ENCODE measurements at places on chromosomes 3 and 15.

DNA sequence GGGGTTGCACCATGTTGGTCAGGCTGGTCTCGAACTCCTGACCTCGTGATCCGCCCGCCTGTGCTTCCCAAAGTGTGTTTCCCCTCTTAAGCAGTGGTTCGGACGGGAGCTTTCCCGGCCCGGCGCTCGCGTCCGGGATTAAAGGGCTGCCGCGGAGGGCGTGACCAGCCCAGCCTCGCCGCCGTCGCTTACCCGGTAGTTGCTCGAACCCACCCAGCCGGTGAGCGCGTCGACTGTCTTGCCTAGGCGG is 513 bp downstream of the CLASP2 start:
- no peak for DNase-seq

DNA sequence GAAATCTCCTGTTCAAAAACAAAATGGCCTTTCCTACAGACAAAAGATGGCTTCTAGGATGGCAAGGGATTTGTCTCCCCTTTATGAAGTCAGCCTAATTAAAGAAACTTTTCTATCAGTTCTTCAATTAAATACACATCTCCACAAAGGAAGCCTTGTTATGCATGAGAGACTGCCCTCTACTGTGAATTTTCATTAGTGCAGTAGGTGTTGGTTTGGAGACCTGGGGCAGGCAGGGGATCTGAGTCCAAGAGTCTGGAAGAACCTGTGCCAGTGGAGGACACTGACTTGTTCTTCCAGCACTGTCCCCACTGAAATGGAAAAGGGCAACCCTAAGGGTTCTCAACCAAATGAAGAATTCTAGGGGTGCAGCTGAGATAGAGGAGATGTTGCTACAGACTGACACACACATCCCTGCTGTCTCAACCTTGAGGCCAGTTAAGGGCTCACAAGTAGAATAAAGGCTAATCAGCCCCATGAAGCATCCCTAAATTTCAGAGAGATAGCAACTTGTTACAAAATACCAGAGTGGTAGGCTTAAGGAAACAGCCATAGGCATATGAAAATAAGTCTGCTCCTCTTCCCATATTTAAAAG is 174.0 kb upstream of the PRICKLE2 start:
- DNase-seq, result no peak

GRCh38 chr15:36575266-36575665 is 4.2 kb upstream of the CDIN1 start:
- DNase-seq, result no peak

DNA sequence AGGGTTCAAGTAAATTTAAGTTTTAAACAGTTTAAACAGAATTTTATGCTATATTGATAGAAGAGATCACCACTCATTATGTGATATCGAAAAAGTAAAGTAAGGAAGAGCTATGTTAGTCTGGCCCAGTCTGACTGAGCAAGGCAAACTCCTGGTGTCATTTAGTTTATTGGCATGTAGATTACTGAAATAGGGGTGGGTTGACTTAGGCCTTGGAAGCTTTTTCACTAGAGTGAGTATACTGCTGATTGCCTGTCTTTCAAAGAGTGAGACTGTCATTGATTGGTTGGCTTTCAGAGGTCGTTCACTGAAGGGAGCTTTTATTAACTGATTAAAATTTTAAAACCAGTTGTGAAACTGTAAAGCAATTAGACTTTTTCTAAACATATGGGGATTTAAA is 294.5 kb downstream of the NAALADL2 start:
- no peak for DNase-seq

GRCh38 chr3:62368705-62369475 is 4.5 kb downstream of the FEZF2 start:
- no peak for DNase-seq

DNA sequence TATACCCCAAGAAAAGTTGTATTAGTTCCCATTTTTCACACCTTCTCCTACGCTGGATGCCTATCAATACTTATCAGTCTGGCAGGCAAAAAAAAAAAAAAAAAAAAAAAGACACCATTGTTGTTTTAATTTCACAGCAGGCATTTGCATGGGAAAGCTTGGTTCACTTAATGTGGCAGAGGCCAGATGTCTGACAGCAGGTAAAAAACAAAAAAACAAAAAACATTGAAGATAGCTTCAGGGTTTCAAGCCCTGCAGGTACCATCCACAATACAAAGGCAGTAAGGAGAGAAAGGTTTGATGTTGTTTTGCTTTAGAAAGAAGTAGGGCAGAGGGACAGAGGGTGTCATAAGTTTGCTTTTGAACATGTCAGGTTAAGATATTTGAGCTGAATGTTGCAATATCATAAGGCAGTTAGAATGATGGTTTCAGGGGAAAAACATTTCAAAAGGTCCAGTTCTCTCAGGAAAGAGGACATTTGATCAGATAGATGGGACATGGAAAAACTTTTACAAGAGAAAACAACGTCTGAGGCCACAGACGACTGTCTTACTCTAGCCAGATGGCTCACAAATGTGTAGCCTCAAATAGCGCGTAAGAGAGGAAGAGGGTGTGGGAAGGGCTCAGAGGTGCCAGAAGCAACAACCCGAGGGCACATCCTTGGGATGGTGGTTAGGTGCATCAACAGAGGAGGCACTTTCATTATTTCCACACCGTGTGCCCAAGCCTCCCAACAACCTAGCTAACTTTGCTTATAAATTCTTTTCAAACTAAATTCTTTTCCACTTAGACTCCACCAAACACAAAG is 25.7 kb downstream of the PCOLCE2 start:
- DNase-seq, result no peak

DNA sequence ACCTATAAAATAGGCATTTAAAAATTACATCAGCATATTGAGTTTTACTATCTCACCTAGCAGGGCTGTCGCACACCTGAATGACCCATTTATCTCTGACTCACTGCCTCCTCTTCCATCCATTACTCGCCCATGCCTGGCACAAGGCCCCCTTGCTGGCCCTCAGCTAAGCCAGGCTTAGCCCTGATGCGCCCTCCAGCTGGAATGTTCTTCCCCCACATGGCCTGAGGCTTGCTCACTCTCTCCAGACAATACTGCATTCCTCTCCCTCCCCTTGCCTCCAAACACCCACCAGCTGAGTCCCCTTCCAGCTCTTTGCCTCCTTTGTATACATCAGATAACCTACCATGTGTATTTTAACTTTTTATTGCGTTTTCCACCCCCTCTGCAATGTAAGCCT is 7.2 kb downstream of the SH3BP5 start:
- DNase-seq, result no peak

DNA sequence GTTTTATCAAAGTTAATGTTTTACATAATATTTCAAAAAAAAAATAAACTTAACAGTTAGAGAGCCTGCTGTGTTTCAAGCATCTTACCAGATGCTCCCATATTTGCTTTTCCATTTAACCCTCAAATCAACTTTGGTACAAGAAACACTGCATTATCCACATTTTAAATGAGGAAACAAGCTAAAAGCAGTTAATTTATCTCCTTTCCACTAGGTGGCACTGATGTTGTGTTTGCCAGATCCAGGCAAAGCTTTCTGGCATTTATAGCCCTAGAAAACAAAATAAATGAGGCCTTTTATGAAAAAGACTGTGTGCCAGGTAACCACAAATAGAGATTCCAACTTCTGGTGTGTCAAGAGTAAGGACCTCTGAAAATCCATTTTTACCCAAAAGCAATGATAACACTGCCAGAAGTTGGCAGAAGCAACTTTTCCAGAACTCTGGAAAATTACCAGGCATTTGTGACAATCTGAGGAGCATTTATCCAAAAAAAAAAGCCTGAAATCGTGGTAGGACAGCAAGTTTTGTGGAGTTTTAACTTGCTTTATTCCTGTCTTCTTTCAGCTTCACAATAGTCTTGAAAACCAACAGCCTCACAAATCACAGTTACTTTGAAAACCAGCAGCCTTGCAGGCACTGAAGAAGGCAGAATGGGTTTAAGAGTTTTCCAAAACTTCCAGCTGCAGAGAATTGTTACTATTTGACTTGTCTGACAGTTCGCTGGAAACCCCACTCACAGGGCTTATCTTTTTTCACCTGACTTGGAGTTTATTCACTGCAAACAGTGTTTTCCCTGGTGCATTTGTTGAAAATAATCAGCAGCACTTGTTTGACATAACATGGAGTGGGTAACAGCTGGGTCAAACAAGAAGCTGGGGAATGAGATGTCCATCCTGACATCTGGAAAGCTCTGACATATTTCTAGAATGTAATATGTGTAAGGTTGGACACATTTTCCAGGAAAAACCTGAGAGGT is 9.2 kb downstream of the FAM162A start:
- no peak for DNase-seq

- no peak for DNase-seq
Observed at GRCh38 chr3:72907131-72907711, 19.4 kb downstream of the GXYLT2 start.

Data from posterior cingulate gyrus (tissue), 11 donors.